Bronchial smooth muscle cell (primary cell): ENCODE measurements at places on chromosomes 16 and 17. TPM values are rescaled to one million over a fixed set of nuclear protein-coding genes. Genes with fewer than 3 reads are reported as not detected.

CRYM gene
- 1.3 and 3.3 TPM in 2 replicates for total RNA-seq

SPN gene
- under 0.01 TPM in 1 of 2 replicates, not detected in the other for total RNA-seq

KCNH6 gene
- total RNA-seq = not detected in 2 replicates

DNAH2 gene
- total RNA-seq = under 0.01 and 0.16 TPM in 2 replicates

CDRT15 gene
- not detected in 2 replicates for total RNA-seq

EFNB3 gene
- 0.86 and 0.95 TPM in 2 replicates for total RNA-seq

QRICH2 gene
- 3.0 and 5.5 TPM in 2 replicates for total RNA-seq

STH gene
- not detected in 2 replicates for total RNA-seq

SLC16A5 gene
- 4.7 and 10.6 TPM in 2 replicates for total RNA-seq

TEDC2 gene
- total RNA-seq = 0.34 and 1.1 TPM in 2 replicates
